NCI-H460 (cell line): ENCODE measurements at places on chromosomes 12 and 14.

GRCh38 chr14:88422919-88423650, 37.6 kb downstream of the SPATA7 start:
- DNase-seq = peak; percentile 31

DNA sequence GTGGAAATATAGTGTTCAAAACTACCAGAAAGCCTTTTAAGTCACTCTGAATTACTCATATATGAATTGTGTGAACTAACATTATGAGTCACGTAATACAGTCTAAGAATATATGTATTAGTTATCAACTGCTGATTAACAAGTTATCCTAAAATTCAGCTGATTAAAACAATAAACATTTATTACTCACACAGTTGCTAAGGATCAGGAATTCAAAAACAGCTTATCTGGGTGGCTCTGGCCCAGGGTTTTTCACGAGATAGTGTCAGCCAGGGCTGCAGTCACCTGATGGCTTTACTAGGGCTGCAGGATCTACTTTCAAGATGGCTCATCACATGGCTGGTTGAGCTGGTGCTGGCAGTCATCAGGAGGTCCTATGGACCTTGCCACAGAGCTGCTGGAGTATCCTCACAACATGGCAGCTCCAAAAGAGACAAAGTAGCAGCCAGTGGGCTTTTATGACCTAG, 36.5 kb downstream of the CORO1C start:
- DNase-seq = no peak

- no peak for DNase-seq
Observed at GRCh38 chr12:101698800-101699347, 1.4 kb downstream of the CHPT1 start.

GRCh38 chr12:54156578-54156977, 32.2 kb downstream of the SMUG1 start:
- no peak for DNase-seq

DNA sequence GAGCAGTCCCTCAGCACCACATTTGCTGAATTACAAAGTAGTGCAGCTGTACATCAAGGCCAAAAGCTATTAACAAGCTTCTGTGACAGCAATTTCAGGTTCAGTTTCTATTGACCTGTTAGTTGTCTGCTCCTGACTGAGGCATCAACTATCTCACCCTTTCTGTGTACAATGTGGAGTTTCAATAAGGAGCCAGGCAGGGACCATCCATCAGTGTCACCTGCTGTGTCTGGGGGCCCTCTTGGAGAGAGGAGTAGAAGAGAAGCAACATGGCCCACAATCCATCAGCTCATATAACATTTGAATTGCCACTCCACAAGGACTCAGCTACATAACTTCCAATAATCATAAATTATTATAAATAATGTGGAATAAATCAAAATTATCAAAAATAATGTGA, 72.3 kb upstream of the CCDC196 start:
- no peak for DNase-seq

- DNase-seq = no peak
Observed at GRCh38 chr14:63026491-63026890, 18.8 kb downstream of the KCNH5 start.

DNA sequence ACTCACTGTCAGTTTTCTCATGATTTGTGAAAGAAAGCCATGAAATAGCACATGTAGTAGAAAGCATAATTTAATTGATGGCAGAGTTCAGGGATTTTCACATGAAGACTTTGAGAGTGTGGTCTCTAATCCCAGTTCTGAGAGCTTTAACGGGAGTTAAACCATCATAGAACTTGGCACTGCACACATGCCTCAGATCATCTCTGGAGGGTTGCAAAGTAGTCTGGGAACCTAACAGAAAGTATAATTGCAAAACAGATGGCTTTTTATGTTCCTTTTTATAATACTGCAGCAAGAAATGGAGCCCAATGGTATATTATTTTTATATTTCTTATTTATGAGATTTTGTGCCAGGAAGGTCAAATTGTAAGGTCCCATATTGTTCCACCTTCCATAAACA, 77.9 kb downstream of the BHLHE41 start:
- no peak for DNase-seq
